Activated CD4-positive, alpha-beta T cell treated with anti-CD3 and anti-CD28 coated beads, Interleukin-2, amount 50 U/mL, for 4 hours (primary cell): ENCODE measurements at places on chromosomes 1 and 21.
A peak's percentile ranks its signal among the peaks of the same experiment; 100 is the strongest.

- no peak for DNase-seq
Observed at GRCh38 chr1:241423541-241424479, 66.8 kb upstream of the RGS7 start.

GRCh38 chr1:29134695-29135028 is 11.0 kb upstream of the TMEM200B start:
- no peak for DNase-seq

- DNase-seq = no peak
Observed at GRCh38 chr1:222216255-222216754, 331.6 kb downstream of the HHIPL2 start.

GRCh38 chr1:230268371-230269170 is 157.6 kb downstream of the PGBD5 start:
- no peak for DNase-seq

DNA sequence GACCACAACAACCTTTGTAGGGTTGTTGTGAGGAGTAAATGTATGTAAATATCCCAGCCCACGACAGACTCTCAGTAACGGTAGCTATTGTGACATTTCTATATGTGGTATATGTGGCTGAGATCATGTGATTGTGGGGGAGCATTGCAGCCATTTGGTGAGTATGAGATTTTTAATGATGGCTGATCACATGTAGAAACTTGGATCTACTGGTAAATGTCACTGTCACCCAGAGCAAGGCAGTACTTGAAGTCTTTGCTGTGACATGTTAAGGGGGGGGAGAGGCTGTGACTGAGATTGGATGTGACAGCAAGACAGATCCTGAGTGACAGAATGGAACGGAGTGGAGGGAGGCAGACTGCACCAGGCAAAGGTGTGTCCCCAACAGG is 23.9 kb upstream of the MEF2D start:
- DNase-seq = no peak

DNA sequence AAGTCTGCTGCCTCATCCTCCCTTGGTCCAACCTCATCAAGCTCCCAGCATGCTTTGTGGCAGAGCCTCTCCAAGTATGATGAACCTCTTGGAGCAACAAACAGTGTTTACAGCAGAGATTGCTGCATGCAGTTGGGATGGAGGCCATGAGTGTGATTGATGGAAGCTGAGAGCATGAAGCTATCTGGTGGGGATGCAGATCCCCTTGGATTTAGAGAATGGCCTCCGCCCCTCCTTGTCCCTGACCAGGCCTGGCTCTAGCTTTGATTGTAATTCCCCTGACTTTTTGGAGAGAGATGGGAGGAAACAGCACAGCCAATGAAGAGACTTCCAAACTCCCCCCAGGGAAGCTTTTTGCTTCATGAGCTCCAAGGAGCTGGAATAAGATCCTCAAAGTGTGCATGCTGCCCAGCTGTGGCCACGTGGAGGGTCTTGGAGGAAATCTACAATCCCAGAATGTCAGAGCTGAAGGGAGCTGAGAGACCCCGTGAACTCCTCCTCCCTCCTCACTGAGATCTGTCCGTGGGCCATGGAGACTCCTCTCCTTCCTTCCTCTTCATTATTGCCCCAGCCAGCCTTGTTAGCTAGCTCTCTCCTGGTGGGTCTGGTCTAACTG is 165.3 kb upstream of the USP24 start:
- no peak for DNase-seq

- no peak for DNase-seq
Observed at GRCh38 chr1:10517677-10517982, 42.9 kb downstream of the PEX14 start.

- DNase-seq = no peak
Observed at GRCh38 chr1:88730132-88730675, 46.1 kb downstream of the PKN2 start.

- DNase-seq = no peak
Observed at GRCh38 chr1:46652321-46653100, 15.7 kb downstream of the ATPAF1 start.

- no peak for DNase-seq
Observed at GRCh38 chr1:159940006-159940620, 5.3 kb downstream of the IGSF9 start.

DNA sequence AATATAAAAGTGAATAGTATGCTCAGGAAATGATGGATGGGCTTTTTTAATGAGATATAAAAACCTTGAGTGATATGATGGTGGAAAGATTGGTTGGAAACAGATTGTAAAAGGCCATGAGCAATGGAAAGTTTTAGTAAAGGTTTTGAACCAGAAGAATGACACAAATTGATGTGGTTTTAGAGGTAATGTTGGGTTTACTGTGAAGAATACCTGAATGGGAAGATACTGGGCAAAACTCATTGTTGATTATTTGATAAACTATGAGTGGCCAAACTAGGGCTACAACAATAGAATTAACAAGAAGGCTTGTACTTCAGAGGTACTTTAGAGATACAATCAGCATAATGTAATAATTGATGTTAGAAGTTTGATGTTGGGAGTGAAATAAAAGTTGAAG is 108.5 kb downstream of the PTGS2 start:
- DNase-seq = no peak

DNA sequence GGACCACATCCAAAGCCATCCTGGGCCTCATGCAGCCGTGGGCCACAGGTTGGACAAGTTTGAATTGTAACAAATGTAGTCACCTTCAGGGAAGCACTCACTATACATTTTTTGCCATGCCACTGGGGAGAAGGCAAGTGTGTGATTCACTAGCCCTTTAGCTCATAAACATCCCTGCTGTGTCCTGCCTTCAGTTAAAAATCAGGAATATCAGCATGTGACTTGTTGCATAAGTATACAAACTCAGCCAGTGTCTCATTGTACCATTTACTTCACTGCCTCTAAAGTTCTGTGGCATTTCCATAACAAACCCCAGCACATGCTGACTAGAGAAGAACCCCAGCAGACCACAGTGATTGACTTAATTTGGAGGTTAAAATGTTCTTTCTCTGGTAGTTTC is 142.0 kb upstream of the C1orf105 start:
- no peak for DNase-seq

GRCh38 chr1:177310326-177310725 is 139.6 kb downstream of the BRINP2 start:
- no peak for DNase-seq

DNA sequence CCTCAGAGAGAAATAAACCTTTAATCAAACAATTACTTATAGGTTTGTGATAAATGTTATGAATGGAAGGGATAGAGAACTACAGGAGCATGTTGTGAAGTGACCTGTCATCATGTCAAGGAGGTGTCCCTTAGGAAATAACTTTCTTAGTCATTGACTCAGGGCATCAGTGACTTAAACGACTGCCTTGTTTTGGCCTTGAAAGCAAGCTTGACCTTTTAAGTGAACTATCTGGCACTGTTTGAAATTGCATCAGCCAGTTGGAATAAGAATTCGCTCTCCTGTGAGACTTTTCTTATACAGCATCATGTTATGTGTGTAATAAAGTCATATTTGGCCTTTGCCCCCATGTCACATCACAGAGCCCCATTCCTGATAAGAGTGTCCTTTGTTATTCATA is 30.9 kb downstream of the LRRC8B start:
- no peak for DNase-seq

- DNase-seq = no peak
Observed at GRCh38 chr1:246775531-246776385, 51.5 kb downstream of the SCCPDH start.

GRCh38 chr21:45541221-45542039 is 810 bp downstream of the SLC19A1 start:
- peak; percentile 74 for DNase-seq

DNA sequence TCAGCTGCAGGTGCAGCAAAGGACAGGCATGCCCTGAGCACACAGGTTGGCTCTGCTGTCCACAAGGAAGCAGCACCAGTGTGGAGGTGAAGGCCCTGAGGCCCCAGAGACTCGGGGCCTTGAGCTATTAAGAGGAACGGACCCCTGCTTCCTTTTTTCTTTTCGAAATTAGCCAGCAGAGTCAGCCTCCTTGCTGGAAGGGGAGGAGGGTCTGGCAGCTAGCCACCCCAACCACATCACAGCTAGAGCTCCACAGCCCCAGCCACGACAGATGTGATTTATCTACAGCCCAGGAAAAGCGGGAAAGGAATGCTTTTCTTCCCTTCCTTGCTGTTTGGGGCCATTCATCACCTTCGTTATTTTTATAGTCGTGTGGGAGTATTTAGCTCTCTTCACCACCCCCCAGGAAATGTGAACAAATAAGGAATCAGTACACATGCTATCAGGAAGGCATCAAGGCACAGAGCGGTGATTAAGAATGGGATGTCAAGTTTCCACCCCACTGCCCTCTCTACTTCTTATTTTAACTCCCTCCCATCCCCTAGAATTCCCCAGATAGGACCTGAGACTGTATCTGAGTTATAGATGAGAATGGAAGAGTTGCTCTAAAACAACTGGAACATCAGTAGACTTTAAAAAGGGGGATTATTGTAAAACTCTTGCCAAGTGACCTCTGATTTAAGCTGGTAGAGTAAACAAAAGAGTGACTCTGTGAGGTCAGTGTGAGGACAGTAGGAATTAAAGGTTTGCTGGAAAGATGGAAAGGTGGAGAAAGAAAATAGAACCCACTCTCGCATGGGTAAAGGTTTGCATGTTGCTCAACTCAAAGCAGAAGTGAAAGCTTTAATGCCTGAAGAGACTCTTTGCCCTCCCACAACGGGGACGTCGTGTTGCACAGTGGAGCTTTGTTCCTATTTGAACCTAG is 224.7 kb upstream of the GJB5 start:
- DNase-seq = no peak

GRCh38 chr1:29674627-29675326 is 438.5 kb downstream of the PTPRU start:
- no peak for DNase-seq

GRCh38 chr21:43575473-43575844 is 83.8 kb downstream of the HSF2BP start:
- DNase-seq = no peak

DNA sequence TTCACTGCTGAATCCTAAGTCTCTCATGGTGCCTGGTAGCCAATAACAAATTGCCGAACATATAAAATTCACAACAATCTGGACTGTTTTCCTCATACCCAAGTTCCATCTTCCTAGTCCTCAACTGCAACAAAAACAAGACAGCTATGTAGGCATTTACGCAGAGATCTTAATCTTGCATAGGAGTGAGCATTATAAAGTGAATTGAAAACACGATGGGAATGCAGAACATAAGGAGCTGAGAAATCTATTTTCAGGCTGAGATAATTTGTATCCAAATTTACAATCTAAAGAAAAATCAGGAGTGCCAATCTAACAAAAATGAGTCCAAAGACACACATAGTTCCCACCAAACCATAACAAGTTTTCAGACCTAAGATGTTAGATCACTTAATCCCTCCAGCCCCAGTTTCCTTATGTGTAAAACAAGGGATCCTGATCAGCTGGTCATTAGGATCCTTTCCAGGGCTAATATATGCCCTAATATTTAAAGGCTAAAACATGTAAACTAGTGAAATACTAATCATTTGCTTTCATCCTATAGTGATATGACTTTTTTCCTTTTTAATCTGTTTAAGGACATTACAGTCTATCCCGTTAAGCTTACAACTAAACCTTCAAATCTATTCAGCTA is 1.9 kb downstream of the SLC16A1 start:
- DNase-seq = no peak

DNA sequence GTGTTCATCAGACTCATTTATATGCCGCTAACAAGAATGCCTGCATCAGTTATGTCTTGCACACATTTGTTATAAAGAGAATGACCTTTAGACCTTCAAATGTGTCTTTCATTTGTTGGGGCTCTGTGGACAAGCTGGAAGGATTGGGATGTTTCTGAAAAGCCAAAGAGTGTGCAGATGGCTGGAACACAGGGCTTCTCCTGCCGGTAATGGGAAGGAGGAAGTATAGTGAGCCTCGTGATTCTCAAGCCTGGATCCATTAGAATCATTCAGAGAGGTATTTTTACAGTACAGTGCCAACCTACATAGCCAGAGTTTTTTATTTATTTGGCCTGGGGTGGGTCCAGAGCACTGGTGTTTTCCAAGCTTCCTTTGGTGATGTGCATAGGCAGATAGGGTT is 40.6 kb upstream of the ATP1A1 start:
- no peak for DNase-seq

DNA sequence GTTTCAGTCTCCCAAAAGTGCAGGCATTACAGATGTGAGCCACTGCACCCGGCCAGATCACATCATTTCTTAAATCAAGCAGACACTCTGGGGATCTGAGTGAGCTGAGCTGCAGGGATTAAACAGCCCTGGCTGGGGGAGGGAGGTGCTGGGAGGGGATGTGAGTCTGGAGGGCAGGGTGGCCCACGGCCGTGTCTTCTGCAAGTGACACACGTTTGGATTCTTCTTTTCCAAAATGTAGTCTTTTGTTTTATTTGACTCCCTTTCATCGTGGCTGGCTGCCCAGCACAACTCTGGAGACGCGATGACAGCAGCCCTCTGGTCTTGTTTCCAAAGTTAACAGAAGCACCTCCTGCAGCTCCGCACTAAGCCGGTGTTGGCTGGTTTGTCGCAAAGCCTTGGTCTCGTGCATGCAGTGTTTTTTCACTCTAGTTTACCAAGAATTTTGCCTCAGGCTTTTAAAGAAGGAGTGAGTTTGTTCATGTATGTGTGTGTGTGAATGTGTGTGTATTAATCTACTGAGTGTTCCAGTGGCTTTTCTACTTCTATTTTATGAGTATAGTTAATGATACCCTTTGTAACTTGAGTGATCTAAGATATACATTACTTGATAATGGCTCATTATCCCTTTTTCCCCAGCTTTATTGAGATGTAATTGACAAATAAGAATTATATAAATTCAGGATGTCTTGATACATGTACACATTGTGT is 2.8 kb upstream of the KRTAP10-5 start:
- no peak for DNase-seq

- DNase-seq = no peak
Observed at GRCh38 chr1:60589916-60590315, 492.4 kb upstream of the NFIA start.

- no peak for DNase-seq
Observed at GRCh38 chr1:197277166-197277565, 9.1 kb downstream of the CRB1 start.

DNA sequence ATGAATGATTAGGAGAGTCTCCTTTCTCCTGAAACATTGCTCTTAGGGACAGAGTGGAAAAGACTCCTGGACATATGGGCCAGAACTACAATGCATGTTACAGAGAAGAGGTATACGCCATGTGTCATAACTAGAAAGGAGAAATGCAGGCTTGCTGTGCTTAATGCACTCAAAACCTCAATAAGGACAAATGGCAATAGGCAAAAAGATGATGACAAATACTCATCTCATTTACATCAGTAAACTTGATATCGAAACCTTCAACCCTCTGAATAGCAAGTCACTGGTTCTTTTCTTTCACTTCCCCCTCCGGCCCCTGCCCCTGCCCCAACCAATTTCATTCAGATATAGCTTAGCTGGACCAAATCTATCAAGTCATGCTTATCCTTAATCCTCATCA is 1.9 kb upstream of the GPR88 start:
- no peak for DNase-seq

- no peak for DNase-seq
Observed at GRCh38 chr1:227769936-227770494, 34.8 kb downstream of the SNAP47 start.
